ENCODE measurements at places on chromosomes 6 and 20.

DNA sequence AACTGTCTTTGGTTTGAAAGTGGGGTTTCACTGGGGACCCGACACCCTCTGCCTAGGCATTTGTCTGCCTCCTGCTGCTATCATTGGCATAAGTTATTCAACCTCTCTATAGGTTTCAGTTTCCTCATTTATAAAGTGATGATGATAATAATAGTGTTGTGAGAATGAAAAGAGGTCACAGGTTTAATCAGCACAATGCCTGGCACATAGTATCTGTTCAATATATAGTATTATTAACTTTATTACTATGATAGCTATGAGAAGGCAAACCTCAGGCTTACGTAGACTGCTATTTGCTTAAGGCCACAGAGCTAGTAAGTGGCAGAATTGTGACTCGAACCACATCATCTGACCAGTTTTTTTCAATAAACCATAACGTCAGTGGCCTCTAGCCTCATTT lies 256.8 kb downstream of the CDKAL1 start:
- DNase-seq = no peak

- DNase-seq = no peak
Observed at GRCh38 chr6:54899986-54900385, 53.4 kb downstream of the FAM83B start.

- DNase-seq = no peak
Observed at GRCh38 chr6:127459231-127459641, at the start of gene KIAA0408. Gene KIAA0408, minus strand, starts transcription at chr6:127459389. Its CDS starts 5,408 bp downstream, at chr6:127453981.

- DNase-seq = no peak
Observed at GRCh38 chr20:61597996-61598395, 345.9 kb downstream of the CDH4 start.
